Right atrium auricular region (tissue), 2 donors: ENCODE measurements at places on chromosomes 13 and 19. TPM values are rescaled to one million over a fixed set of nuclear protein-coding genes. Genes with fewer than 3 reads are reported as not detected.

The CYSLTR2 gene
- total RNA-seq = 4.1 TPM

The IFNL1 gene
- total RNA-seq = not detected

The UNC13A gene
- total RNA-seq = 0.08 TPM

The LHFPL6 gene
- total RNA-seq = 39.0 TPM

The SGTA gene
- total RNA-seq = 60.9 TPM
